HFFc6 (cell line): ENCODE measurements at places on chromosomes 5 and 9.

DNA sequence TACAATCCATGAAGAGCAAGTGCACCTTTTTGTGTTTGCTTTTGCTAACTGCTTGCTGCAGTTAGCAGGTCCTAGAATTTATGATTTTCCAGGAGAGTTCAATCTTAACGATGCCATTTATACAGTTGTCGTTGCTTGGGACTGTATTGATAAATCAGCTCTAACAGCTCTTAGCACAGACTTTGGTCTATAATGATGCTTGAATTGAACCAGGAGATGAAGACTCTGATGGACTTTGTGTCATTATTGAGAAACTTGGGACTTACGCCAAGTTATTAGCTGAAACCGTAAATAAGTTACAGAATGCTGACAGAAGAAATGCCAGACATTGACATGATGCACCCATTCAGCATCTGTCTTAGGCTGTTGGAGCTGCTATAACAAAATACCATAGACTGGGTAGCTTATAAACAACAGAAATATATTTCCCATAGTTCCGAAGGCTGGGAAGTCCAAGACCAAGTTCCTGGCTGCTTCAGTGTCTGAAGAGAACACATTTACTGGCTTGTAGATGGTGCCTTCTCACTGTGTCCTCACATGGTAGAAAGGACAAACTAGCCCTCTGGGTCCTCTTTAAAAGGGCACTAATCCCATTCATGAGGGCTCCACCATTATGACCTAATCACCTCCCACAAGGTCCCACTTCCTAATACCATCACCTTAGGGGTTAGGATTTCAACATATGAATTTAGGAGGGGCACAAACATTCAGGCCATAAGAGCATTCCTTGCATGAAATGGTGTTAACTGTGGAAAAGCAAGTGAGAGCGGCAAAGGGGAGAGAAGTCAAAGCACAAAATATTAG, 17.6 kb downstream of the GLRX start:
- no peak for DNase-seq

DNA sequence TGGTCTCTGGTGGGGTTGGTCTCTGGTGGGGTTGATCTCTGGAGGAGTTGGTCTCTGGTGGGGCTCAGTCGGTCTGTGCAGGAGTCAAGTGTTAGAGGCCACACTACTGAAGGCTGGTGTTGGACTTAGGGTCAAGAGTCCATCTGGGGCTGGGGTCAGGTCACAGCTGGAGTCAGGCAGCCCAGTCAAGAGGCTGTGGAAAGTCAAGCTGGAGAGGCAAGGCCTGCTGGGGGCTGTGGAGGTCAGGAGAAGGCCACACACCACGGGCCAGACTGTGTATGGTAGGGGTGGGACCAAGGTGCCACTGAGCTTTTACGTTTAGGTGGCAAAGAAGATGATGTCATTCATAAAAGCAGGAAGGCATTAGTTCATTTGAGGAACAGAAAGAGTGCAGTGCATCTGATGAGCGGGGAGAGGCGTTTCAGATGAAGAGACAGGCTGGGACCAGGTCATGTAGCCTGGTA, 16.7 kb upstream of the CD74 start:
- DNase-seq = no peak

DNA sequence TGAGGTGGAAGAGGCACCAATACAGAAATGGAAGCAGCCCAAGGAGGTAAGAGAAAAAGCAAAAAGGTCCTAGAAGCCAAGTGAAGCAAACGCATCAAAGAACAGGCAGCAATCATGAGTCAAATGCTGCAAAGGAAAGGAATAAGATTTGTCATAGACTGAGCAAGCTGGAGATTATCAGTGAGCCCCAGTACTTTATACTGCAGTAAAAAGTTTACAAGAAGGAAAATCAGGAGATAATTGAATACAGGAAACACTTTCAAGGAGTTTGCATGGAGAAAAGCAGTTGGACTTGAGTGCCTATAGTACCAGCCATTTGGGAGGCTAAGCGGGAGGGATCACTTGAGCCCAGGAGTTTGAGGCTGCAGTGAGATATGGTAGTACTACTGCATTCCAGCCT, 7.2 kb upstream of the HAVCR1 start:
- DNase-seq = no peak

GRCh38 chr5:158514319-158514985, 585.3 kb downstream of the EBF1 start:
- DNase-seq = no peak

GRCh38 chr9:105421154-105421553, 26.7 kb upstream of the FSD1L start:
- DNase-seq = no peak

DNA sequence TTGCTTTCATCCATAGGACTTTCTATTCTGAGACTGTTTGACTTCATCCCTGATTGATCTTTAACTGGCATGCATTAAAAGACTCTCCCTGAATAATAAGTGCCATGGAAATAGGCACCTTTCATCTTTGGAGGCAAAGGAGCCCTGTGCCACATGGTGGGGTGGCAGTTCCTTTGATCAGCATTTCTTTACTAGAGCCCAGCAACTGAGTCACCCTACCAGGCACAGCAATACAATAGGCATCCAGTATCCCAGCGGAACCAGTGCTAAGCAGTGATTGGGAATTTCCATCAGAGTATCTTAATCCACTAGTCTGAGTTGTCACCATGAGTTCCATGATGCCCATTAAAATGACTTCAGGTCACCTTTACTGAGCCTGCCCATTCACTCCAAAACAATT, 476.1 kb upstream of the MPDZ start:
- no peak for DNase-seq

DNA sequence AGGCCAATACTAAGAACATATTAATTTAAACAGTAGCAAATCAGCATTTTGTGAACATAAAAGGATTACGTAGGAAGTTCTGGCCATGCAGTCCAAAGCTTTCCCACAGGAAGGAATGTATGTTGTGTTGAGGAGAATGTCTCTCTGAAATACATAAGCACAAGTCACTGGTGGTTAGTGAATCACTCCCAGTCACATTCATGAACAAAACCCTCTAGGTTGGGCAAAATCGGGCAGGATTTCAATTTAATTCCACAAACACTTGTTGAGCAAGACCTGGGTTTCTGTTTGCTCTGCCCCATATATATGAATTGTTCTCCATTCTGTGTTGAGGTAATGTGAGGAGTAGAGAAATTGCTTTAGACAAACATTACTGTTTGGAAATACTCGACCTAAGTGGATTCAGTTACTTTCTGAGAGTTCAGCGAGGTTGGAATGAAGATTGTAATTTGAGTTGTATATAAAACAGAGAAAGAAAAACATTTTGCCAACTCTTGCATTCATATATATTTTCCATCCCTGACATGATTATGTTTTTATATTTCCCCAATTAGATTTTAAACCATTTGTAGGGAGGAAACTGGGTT, 127.6 kb upstream of the RPS23 start:
- DNase-seq = peak; percentile 97

- no peak for DNase-seq
Observed at GRCh38 chr9:136648751-136649150, 14.0 kb upstream of the EGFL7 start.

- DNase-seq = peak; percentile 68
Observed at GRCh38 chr5:169302491-169303118, 1.7 kb upstream of the SLIT3 start.

- no peak for DNase-seq
Observed at GRCh38 chr5:126046846-126047571, 376.2 kb upstream of the GRAMD2B start.

DNA sequence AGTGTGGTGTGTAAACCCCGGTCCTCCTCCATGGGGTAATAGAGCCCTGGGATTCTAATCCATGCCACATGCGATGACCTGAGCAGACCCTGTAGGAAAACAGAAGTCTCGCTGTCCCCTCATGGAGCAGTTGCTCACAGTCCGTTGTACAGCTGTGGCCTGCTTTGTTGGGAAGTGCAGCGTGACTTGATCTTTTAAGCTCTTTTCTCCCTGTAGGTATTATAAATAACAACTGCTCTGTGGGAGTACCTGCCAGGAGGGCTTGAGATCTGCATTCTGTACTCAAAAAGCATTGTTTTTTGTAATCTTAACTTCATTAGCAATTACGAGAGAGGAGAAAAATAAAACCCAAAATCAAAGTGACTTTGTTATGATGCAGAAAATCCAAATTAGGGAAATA, 17.3 kb downstream of the MEGF10 start:
- DNase-seq = no peak

GRCh38 chr5:98510143-98510985, 263.1 kb upstream of the RGMB start:
- DNase-seq = no peak

- no peak for DNase-seq
Observed at GRCh38 chr5:159310511-159310910, 19.8 kb downstream of the IL12B start.

DNA sequence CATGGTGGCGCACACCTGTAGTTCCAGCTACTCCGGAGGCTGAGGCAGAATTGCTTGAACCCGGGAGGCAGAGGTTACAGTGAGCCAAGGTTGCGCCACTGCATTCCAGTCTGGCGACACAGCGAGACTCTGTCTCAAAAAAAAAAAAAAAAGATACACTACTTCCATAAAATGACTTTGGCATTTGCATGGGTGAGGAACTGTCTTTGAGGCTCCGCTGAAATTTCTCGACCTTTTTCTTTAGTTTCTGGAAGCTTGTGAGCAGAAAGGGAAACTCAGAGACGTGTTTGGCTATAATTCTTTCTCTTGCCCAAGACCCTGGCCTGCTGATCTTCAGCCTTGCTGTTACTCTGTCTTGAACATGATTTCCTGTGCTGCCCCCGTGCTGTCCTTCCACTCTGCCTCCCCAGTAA, 37.3 kb downstream of the SPIN1 start:
- no peak for DNase-seq

DNA sequence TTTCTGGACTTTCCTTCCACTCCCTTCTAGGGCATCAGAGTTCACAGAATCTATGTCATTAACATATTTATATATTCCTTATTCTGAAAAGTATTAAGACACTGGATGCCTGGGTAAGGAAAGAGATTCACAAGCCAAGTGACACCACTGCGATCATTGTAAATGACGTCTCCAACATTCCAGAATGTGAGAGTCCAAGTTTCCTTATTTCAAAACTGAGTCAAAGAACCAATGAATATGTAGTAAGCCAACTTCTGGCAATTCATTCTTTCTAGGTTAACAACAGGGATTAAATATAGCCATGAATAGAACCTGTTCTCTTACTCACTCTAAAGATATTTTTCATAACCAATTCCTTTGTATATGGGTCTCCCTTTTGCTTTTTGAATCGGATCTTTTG, 18.1 kb downstream of the RAI14 start:
- peak; percentile 93 for DNase-seq

GRCh38 chr5:77426670-77427069, 65.4 kb downstream of the WDR41 start:
- DNase-seq = peak; percentile 65

DNA sequence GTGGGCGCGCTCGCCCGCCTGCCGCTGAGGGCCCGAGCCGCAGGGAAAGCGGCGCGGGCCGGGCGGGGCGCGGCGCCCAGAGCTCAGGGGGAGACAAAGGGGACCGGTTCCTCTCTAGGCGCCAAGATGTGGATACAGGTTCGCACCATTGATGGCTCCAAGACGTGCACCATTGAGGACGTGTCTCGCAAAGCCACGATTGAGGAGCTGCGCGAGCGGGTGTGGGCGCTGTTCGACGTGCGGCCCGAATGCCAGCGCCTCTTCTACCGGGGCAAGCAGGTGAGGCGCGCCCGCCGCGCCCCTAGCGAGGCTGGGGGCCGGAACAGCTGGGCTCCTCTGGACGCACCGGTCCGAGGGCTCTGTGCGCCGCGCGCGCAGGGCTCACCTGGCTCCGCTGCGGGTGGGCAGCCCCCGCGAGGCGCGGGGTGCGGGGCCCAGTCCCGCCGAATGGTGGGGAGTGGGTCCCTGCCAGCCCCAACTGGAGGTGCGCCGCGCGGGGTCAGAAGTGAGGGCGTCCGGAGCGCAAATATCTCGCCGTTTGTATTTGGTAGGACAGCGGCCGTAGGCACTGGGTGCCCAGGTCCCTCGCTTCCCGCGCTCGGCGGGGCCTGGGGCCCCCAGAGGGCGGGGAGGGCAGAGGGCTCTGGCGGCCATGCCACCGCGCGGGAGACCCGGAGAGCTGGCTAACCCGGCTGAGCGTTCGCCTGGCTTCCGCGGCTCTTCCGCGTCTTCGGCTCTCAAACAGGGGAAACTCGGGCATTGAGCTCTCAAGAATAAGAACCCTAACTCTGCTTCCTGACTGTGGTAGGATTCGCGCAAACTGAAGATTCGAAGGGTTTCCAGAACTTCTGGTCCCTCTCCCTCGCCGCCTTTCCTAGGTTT, 607 bp downstream of the UHRF2 start:
- no peak for DNase-seq

DNA sequence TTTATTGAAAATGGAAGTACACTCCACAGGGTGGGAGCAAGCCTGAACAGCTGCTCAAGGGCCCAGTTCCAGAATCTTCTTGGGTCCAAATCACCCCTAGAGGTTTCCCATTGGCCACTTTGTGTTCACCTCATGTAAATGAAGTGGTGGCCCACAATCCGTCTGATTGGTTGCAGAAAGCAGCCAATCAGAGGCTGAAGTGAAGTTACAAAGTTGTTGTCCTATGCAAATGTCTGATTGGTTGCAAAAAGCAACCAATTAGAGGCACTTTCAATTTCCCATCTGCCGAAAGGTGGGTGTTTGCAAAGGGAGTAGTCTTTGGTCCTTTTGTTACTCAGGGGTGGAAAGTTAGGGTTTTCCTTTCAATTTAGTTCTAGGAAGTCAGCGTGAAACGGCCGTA, 8.8 kb downstream of the TMEM171 start:
- no peak for DNase-seq

GRCh38 chr5:156254196-156254595, 72.8 kb upstream of the SGCD start:
- no peak for DNase-seq

- no peak for DNase-seq
Observed at GRCh38 chr5:131622633-131623032, 12.4 kb downstream of the RAPGEF6 start.

- DNase-seq = no peak
Observed at GRCh38 chr5:148418511-148418910, 34.8 kb downstream of the FBXO38 start.

GRCh38 chr5:125604104-125604503, 819.1 kb upstream of the GRAMD2B start:
- no peak for DNase-seq

DNA sequence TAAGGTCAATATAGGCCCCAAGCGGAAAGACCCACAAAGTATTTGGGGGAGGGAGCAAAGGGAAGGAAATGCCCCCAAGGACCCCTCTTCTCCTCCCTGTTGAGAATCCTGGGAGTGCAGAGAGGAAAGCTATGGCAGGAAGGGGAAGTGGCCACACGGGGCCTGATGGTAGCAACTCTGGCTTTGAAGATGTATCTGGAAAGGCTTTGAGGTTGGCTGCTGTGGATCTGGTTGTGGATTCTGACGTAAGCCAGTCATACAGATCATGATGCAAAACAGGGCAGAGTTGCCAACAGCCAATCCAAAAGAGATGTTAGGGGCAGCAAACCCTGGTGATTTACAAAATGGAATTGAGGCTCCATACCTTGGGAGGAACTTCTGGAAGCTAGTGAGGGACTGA, 108.8 kb downstream of the PRKACG start:
- DNase-seq = no peak

- no peak for DNase-seq
Observed at GRCh38 chr5:151128817-151129216, 28.8 kb downstream of the ANXA6 start.

- DNase-seq = no peak
Observed at GRCh38 chr9:133132174-133132573, 11.1 kb upstream of the RALGDS start.

- peak; percentile 66 for DNase-seq
Observed at GRCh38 chr5:122870219-122870856, 24.9 kb downstream of the SNX24 start.

- no peak for DNase-seq
Observed at GRCh38 chr5:158027806-158028775, 169.1 kb upstream of the CLINT1 start.

GRCh38 chr5:119752921-119753886, 123.8 kb downstream of the FAM170A start:
- no peak for DNase-seq

GRCh38 chr9:2966565-2967300, 122.8 kb upstream of the PUM3 start:
- no peak for DNase-seq
